ENCODE measurements at places on chromosomes 7 and 10. TPM values are rescaled to one million over a fixed set of nuclear protein-coding genes. Genes with fewer than 3 reads are reported as not detected.

The AKR1C2 gene
- polyA plus RNA-seq, result not detected

The AGMO gene
- not detected for polyA plus RNA-seq

The EGFR gene
- polyA plus RNA-seq, result not detected

The GDF10 gene
- polyA plus RNA-seq, result not detected

The GTF2IRD1 gene
- polyA plus RNA-seq, result not detected

The NPFFR1 gene
- polyA plus RNA-seq, result not detected

The CRCP gene
- 19.2 TPM for polyA plus RNA-seq

The ZNF487 gene
- polyA plus RNA-seq, result 13.0 TPM

DNA sequence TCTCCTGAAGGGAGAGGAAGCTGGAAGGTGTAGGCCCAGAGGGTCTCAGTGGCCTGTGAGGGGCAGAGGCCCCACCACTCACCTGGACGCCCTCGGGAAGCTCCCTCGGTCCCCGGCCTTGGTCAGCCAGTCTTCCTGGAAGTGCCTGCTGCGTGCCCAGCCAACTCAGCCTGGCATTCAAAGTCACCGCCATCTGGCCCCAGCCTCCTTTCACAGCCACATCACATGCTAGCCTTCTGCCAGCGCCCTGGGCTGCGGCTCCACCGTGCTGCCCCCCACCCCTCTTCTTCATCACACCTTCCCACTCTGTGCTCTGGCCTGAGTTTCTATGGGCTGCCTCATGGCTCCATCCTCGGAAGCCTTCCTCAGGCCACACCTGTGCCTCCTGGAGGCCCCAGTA, 98.0 kb downstream of the ZMIZ1 start:
- DNase-seq, result no peak

DNA sequence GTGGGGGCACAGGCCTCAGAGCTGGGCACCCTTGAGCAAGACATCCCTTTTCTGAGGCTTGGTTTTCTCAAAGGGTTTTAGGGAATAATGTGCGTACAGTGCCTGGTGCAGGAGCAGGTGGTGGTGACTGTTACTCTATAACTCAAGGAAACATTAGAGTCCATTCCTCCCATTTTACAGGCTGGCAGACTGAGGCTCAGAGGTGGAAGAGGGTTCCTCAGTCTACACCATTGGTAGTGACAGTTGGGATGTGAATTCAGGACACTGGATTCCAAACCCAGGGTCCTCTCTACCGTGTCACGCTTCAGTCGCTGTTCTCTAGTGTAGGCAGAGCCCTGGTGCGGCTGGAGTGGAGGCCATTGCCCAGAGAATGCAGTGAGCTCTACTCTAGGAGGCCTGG, 40.0 kb upstream of the AQP1 start:
- no peak for DNase-seq

DNA sequence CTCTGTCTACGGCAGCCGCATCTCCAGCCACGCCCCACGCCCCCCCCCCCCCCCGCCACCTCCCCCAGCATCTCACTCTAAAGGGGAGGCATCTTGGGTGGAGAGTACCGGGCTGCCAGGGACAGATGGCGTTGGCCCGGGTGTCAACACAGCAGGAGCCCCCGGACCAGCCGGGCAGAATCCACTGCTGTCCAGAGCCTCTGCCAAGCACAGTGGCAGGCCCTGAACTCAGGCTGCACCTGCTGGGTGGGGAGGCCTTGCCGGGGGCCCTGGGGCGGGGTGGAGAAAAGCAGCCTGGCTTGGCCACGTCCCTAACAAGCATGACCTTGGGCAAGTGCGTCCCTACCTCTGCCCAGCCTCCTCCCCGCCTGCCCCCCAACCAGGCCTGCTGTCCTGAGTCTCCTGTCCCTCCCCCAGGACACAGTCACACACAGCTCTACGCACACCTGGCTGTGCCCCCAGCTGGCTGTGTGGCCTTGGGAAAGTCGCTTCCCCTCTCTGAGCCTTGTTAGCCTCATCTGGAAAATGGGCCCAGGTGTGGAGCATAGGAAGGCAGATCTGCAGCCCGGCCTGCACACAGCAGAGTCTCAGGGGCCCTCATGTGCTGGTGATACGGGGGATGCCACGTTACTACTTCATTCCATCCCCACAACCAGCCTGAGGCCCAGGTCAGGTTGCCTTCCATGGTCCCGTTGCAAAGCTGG, 45.2 kb downstream of the MICALL2 start:
- no peak for DNase-seq

DNA sequence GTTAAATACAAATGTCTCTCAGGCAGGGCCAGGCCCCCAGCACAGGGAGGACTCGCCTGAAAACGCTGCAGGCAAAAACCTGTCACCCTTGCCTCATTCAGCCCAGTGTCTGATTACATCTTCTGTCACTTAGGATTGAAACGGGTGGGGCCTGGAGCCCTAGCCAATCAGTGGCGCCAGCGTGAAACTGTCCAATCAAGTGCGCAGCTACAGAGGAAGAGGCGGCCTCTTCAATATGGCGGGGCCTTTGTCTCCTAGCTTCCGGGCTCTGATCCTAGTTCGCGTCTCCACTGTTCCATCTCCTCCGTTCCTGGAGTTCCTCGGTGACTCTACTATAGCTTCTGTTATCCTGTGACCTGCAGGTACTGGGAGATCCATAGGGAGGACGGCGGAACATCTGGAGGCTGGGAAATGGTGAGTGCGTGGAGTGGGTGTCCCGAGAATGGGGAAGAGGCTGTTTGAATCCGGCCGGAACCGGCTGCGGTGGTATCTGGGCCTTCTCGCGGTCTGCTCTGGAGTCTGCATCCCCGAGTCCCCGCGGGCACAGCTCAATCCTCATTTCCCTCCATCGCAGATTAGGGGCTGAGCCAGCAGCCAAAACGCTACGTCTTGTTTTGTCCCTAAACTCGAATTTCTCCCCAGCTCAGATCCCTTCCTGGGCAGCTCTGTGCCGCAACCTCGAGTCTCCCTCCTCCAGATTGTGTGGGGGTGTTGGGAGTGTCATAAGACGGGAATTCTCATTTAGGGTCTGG, at the start of gene ZNF736:
ZNF736 (plus strand) TSS at position 222 of the 752 bp plus-strand sequence; CDS start at position 412, 190 bp downstream.
- peak; percentile 86 for DNase-seq

DNA sequence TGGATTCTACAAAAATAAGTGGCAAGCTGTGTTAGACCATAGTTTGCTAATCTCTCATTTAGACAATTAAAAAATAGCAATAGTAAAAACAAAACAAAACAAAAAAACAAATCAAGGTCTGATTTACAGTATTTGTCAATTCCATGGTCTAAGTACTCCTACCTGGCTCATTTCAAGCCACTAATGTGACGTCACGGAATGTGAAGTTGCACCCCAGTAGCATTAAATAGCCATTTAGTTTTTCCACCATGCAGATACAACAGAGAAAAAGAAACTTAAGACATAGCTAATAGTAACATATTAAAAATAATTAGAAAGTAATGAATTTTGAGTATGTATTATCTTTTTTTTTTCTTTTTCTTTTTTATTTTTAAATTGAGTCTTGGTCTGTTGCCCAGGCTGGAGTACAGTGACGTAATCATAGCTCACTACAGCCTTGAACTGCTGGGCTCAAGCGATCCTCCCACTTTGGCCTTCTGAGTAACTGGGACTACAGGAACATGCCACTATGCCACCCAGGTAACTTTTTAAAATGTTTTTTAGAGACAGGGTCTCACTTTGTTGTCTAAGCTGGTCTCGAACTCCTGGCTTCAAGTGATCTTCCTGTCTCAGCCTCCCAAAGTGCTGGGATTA, 101.2 kb downstream of the MKX start:
- DNase-seq, result no peak

GRCh38 chr7:121529003-121529402, 132.9 kb upstream of the FAM3C start:
- DNase-seq, result no peak

- no peak for DNase-seq
These were observed 107.5 kb downstream of the ELMO1 start for GRCh38 chr7:37341033-37341630.

GRCh38 chr10:27153845-27154193, 365 bp downstream of the YME1L1 start:
- no peak for DNase-seq
